T-helper 17 cell (primary cell): ENCODE measurements at places on chromosomes 5 and 9. TPM values are rescaled to one million over a fixed set of nuclear protein-coding genes. Genes with fewer than 3 reads are reported as not detected.

The ALDH7A1 gene
- 0.91 TPM for total RNA-seq

The TMEM215 gene
- not detected for total RNA-seq

DNA sequence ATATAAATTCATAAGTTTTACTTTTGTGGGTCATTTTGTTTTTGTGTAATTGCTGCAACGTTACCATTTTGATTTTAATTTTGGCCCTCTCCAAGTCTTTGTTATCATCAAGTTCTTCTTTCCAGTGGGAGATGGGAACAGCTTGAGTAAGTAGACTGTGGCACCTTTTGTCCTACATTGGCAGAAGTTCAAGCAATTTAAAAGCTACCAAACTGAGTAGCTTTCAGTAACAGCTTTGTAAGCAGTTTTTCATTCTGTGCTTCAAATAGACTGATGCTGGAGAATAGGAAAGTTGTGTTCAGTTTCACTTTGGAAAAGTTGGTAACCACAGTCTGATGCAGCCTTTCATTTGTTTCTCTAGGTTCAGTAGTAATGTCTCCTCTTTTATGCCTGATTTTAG lies 47.8 kb upstream of the TMED7 start:
- H3K36me3 ChIP-seq = no peaks in the 10 kb centered on the region
- peaks cover 16% of the 10 kb centered on the region for H3K27me3 ChIP-seq
- peaks cover 2% of the 10 kb centered on the region for H3K4me1 ChIP-seq
- no peak overlapping the region for H3K4me3 ChIP-seq
- no peak overlapping the region for H3K27ac ChIP-seq

DNA sequence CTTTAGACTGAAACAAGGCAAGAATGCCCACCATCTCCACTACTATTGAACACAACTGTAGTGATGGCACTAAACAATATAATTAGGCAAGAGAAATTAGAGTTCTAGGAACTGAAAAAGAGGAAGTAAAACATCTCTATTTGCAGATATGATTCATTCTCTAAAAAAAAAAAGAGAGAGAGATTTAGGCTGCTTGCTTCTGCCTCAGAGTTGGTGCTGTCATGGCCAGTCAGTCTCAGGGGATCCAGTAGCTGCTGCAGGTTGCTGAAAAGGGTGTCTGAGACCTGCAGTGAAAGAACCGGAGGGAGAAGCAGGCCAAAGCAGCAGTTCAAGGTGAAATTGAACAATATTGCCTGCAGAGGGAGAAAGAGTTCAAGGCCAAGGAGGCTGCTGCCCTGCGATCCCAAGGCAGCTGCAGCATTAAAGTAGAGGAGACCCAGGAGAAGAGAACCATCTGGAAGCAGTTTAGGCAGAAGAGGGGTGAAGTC lies 72.5 kb downstream of the AP3B1 start:
- no peak overlapping the region for H3K4me3 ChIP-seq
- H3K27ac ChIP-seq = no peak overlapping the region
- DNase-seq = no peak
